ENCODE measurements at places on chromosomes 7 and 10. TPM values are rescaled to one million over a fixed set of nuclear protein-coding genes. Genes with fewer than 3 reads are reported as not detected.

STEAP4 gene
- polyA plus RNA-seq = 0.13 TPM

TMEM184A gene
- not detected for polyA plus RNA-seq

C10orf67 gene
- not detected for polyA plus RNA-seq

FGL2 gene
- polyA plus RNA-seq = 5.2 TPM

MMP21 gene
- not detected for polyA plus RNA-seq

XPNPEP1 gene
- polyA plus RNA-seq = 22.2 TPM

CFAP69 gene
- not detected for polyA plus RNA-seq

PLEKHS1 gene
- polyA plus RNA-seq = not detected

SFTPA1 gene
- polyA plus RNA-seq = not detected

SPDYE16 gene
- polyA plus RNA-seq = not detected
